CD4-positive, alpha-beta T cell treated with Interleukin-4 for 4 hours (primary cell): ENCODE measurements at places on chromosomes 6 and 20.

GRCh38 chr6:164130151-164130550 lies 715.6 kb downstream of the QKI start:
- no peak for DNase-seq

DNA sequence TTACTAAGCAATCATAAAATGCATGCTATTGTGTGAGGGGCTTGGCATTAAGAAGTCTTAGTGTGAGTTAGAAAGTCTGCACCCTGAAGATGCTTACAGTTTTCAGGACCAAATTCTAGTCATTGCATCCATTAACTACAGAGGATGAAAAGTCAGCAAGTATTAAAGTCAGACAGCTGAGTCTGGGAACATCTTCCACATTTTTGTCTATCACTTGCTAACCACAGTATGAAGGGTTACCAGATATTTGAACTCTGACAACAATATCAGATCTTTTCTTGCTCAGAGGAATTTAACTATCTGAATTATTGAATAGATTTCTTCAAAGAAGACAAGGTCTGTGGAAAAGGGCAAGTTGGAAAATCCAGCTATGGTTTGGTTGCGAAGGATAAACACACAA lies 264.4 kb downstream of the BTBD9 start:
- no peak for DNase-seq

GRCh38 chr6:4356899-4357659 lies 221.7 kb upstream of the ECI2 start:
- DNase-seq, result no peak

DNA sequence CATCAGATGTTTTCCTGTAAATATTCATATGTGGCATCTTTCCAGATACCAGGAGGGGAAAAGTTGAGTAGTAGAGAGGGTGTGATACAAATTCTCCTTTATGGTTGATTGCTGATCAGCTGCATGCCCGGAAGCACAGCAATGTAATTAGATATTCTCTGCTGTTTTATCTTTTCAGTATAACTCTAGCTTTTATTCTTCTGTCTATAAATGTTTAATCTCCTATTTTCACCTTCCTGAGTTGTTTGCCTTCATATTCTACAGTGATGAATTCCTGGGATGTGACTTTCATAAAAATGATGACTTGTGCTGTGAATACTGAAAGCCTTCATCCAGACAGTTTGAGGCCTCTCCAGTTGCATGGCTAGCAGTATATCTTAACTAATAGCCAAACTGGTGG lies 53.7 kb downstream of the SH3BGRL2 start:
- no peak for DNase-seq

DNA sequence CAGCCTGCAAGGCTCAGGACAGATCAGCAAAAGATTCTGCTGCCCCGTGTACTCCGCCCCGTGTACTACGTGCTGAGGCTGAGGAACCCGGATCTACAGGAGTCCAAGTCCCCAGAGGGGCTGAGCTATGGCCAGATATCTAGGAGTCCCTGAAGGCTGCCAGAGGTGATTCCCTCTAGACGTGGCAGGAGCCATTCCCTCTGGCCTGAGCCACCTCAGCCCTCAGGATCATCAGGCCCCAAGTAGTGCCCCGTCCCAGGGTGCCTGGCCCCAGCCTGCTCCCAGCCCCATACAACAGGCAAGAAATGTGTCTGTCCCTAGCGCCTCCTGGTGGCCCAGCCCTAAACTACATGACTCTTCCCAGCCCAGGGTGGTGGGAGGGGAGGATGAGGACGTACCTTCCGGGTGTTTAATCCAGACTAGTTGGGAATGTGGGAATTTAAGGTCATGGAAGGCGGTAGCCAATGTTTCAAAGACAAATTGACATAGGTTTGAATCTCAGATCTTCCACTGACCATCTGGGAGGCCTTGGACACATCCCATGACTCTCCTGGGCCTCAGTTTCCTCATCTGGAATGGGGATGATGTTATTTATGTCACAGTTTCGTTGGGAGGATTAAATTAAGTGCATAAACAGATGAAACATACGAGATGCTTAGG lies 49.4 kb upstream of the PTPN1 start:
- DNase-seq, result peak; percentile 65

- DNase-seq, result no peak
Observed at GRCh38 chr20:43238833-43239232, 49.1 kb upstream of the PTPRT start.

- no peak for DNase-seq
Observed at GRCh38 chr6:18562726-18563125, 175.6 kb downstream of the RNF144B start.

DNA sequence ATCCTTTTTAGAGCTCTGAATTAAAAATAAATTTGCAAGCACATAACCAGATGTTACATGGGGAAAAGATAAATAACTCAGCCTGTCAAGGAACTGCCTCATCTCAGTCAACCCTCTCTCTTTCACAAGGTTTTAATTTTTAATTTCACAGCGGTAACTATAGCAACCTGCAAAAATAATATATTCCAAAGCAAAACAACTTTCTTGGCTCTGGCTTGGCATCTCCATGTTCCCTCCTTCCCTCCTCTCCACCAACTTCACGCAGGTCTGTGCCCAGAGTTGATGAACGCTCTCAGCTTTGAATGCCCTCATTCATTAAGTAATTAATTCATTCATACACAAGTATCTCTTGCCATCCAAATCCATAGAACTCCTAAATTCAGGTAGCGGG lies 32.5 kb upstream of the SIRPA start:
- DNase-seq, result no peak

DNA sequence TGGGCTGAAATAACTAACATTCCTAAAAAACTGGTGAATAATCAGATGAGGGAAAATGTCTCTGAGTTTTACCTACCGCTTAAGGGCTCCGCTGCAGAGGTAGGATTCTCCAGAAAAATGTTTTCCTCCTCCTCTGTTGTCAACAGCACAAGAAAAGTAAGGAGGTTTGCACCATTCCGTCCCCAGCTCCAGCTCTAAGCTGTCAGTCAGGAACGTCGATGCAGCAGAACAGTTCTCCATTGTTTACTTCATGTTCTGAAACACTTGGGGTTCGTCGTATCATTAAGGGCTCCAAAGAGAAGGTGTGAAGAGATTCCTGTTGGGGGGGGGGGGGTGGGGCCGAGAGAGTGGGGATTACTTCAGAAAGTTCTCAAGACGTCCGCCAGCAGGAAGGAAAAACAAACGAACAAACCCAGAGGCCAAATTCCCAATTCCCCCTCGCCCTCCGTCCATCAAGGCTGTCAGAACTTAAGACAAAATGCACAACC lies 734 bp downstream of the MMS22L start:
- no peak for DNase-seq
